ENCODE measurements at places on chromosomes 12 and 14. TPM values are rescaled to one million over a fixed set of nuclear protein-coding genes. Genes with fewer than 3 reads are reported as not detected.

DNA sequence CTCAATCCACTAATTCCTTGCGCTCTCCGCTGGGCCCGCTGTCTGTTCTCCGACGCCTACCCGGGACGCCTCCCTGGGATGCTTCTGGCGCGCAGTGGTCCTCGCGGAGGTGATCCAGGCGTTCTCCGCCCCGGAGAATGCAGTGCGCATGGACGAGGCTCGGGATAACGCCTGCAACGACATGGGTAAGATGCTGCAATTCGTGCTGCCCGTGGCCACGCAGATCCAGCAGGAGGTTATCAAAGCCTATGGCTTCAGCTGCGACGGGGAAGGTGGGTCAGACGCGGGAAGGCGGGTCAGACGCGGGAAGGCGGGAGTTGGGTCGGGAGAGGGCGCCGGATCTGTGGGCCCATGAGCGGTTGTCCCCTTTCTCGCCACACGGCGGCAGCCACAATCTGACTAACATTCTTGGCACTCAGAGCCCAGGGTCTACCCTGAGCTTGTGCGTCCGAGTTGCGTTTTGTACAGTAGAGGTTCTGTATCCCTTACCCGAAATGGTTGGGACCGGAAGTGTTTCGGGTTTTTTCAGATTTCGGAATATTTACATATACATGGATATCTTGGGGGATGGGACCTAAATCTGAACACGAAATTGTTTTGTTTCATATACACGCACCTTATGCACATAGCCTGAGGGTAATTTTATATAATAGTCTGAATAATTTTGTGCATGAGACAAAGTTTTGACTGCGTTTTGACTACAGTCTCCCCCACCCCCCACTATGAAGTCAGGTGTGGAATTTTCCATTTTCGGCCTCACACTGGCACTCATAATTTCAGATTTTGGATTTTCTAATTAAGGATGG, 762 bp downstream of the C12orf57 start:
- peak; percentile 70 for DNase-seq

GRCh38 chr12:115335048-115335447, 651.1 kb upstream of the TBX3 start:
- no peak for DNase-seq

GRCh38 chr12:119036878-119037825, 55.8 kb downstream of the SRRM4 start:
- no peak for DNase-seq

- no peak for DNase-seq
These were observed 1290.1 kb downstream of the AACS start for GRCh38 chr12:126355346-126355745.

- no peak for DNase-seq
These were observed 345.0 kb upstream of the SFSWAP start for GRCh38 chr12:131365821-131366260.

DNA sequence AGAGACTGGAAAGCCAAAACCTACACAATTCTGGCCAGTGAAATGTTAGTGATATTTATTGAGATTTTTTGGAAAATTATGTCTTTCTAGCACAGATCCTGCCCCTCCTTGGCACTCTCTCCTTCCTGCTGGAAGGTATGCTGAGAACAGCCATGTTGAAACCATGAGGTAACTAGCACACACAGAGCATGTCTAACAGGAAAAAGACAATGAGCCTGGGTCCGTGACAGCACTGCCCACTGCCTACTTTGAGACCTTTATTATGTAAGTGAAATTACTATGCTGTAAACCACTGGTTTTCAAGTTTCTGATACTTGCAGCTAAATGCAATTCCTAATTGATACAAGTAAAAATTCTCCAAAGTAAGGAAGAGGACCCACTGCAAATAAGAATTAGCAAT, 81.6 kb upstream of the SINHCAF start:
- DNase-seq: no peak

GRCh38 chr12:112234303-112234702, 108.9 kb downstream of the TRAFD1 start:
- DNase-seq: no peak

GRCh38 chr14:105181549-105182295, 610 bp upstream of the NUDT14 start:
- no peak for DNase-seq

DNA sequence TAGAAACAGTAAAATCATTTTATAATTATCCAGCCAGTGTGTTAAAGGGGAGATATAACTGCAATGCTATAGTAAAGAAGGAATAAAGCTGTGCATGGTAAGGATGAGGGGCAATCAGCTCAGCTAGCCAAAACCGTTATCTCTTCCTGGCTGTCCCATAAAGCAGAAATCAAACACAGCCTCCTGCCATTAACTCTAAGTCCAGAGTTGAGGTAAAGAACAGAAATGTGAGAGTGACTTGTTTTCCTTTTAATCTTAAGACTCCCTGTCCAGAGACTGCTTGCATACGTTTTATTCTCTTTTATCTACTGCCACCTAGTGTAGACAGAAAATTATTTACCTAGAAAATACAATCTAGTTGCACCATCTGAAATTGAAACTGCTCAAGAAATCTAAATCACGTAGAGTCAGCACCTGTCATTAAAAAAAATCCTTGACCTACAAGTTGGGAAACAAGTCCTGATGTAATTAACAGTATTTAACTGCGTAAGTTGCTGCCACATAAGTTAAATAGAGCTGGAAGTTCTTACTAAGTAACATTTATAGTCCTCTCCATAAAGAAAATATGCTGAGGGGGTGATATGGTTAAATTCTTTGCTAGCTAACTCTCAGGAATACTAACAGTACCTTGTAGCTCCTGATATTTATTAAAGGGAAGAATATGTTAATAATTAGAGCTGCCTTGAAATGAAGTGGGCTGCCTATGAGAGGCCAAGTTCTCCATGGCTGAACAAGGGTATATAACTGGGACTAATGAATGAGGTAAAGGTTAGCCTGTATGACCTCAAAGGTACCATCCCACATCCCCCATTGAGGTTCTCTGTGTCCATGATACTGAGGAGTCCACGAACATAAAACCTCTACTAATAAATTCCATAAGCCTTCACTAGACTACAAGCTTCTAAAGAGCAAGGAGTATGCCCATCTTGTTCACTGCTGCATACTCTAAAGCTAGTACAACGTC, 62.7 kb downstream of the GALNT4 start:
- peak; percentile 66 for DNase-seq

DNA sequence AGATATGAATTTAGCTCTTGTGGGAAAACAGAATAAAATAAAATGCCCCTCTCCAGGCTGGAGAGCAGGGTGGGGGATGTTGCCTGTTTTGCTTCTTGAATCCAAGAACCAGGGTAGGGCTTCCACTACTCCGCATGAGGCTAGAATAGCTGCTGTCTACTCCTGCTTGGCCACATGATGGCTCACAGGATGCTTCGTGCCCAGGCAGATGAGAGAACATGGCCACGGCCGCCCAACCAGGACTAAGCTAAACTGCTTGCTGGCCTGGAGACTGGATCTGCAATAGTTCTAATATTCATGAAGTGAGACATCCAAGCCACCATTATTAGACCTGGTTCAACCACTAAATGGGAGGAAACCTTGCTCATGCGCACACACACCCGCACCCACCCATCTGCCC, 122.2 kb upstream of the METAP2 start:
- no peak for DNase-seq

DNA sequence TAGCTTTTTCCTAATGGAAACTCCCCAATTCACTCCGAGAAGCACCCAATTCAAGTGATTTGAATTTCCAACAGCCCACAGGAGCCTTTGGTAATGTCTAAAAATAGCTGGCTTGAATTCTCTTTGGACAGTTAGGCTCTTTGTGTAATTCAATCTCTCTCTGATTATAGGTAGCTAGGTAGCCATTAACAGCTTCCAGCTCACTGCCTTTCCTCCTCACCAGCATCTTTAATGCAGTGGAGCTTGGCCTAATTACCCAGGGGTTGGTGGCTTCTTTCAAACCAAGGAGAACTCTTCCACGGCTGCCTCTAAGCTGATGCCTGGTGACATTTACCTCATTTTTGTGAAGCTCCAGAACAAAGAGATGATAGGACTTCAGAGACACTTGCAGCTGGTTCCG, 86.4 kb downstream of the WSCD2 start:
- no peak for DNase-seq

DNA sequence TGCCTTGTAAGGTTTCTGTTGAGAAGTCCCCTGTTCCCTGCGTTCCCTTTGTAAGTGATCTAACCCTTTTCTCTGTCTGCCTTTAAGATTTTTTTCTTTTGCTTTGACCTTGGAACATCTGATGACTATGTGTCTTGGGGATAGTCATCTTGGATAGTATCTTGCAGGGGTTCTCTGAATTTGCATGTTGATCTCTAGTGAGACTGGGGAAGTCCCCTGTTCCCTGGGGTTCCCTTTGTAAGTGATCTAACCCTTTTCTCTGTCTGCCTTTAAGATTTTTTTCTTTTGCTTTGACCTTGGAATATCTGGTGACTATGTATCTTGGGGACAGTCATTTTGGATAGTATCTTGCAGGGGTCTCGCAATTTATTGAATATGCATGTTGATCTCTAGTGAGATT, 38.2 kb upstream of the TMX1 start:
- no peak for DNase-seq

GRCh38 chr12:42660968-42661937, 71.7 kb upstream of the PRICKLE1 start:
- DNase-seq: no peak

DNA sequence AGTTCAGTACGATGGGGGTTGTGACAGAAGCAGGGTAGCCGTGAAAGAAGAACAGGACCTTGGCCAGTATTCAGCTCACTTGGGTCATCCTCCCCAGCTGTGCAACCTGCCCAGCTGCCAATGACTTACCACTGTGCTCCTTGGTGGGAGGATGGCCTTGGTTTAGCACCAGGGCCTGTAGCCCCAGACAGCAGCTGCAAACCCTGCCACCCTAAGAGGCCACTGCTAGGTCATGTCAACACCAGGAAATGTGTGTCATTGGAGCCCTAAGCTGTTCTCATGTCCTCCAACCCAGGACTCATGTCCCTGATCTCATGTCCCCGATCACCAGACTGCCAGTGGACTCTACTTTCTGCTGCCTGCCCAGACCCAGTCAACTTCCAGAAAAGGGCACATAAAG, 3.0 kb upstream of the CRACR2A start:
- DNase-seq: no peak

DNA sequence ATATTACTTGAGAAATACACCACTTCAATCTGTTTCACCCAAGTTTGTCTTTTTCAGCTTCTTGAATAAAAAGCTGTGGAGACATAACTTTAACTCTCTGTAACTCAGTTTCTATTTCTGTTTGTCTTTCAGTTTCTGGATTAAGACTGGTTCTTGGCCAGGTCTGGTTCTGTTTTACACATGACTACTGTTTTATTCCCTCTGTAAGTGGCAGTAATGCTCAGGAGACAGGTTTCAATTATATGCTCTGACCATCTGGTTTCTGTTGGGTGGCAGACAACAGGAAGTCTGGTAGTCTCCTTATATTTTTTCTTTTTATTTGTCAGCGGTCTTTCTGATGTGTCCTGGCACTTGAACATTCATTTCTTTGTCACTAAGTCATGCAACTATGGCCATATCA, 102.9 kb downstream of the RPS29 start:
- DNase-seq: no peak

DNA sequence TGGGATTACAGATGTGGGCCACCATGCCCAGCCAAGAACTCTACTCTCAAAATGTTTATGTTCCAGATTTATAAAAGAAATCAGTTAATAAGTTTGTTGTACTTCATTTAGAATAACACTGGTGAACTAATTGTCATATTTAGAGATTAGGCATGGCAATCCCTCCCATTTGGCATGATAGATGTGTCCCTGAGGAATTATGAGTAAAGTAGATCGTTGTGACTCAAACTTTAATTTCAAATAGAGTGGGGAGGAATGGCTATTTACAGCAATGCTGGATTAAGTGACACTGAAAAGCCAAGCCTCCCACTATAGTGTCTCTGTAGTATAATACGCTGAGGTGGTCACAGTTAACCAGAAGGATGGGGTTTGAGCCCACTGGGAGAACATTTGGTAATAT, 39.3 kb upstream of the RTRAF start:
- DNase-seq: no peak

- DNase-seq: no peak
These were observed 45.4 kb downstream of the DCAF5 start for GRCh38 chr14:69107407-69108003.

The IL22 gene
- not detected for total RNA-seq

The RDH16 gene
- 0.05 TPM for total RNA-seq

The NRXN3 gene
- total RNA-seq: 0.92 TPM

The HOXC6 gene
- 0.70 TPM for total RNA-seq

The ARF3 gene
- total RNA-seq: 108 TPM

The AQP2 gene
- not detected for total RNA-seq

The HCAR3 gene
- total RNA-seq: not detected

The CMA1 gene
- total RNA-seq: not detected

The MYF6 gene
- not detected for total RNA-seq

The PLD4 gene
- total RNA-seq: not detected

The BICD1 gene
- 33.0 TPM for total RNA-seq

The SLC25A21 gene
- total RNA-seq: 1.7 TPM

The SLC6A15 gene
- 10.0 TPM for total RNA-seq

The LTBR gene
- total RNA-seq: 186 TPM

The RARG gene
- 16.7 TPM for total RNA-seq

Measured in glomerular endothelial cell (primary cell).